ENCODE measurements at places on chromosomes 5 and 9.

GRCh38 chr5:76269259-76269931, 133.7 kb upstream of the IQGAP2 start:
- peak; percentile 83 for DNase-seq

DNA sequence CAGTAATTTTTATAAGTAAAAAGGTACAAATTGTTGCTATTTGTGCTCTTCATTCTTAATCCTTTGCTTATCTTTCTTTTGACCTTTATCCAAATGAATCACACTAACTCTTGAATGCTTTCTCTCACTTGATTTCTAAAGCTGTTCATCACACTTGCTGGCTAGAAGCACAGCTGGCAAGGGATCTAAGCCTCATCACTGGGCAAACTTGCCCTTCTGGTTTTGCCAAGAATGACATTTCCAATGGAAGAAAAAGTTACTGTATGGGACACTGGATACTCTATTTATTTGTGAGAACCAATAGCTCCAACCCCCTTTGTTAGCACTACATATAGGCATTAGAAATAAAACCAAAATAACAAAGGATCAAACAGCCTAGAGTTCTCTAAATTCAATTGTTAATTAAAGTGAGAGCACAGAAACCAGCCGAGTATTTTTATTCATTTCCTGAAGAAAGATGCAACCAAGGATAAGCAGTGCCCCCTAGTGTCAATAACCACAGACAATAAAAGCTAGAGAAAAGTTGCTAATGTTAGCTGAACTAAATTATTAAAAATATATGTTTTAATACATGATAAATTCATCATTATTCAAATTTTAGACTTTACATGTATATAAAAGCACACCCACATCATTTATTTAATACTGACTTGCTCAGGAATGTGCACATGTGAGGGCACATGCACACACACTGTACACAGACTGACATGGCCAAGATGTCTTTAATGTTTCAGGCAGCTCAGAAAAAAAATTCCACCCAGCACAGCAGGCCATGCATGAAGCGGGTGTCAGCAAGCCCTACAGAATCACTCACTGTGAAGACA, 59.8 kb upstream of the POU5F2 start:
- peak; percentile 66 for DNase-seq

GRCh38 chr5:147303251-147303650, 68.4 kb downstream of the STK32A start:
- DNase-seq: no peak

- DNase-seq: peak; percentile 28
These were observed 16.7 kb downstream of the IFNB1 start for GRCh38 chr9:21060919-21061561.

DNA sequence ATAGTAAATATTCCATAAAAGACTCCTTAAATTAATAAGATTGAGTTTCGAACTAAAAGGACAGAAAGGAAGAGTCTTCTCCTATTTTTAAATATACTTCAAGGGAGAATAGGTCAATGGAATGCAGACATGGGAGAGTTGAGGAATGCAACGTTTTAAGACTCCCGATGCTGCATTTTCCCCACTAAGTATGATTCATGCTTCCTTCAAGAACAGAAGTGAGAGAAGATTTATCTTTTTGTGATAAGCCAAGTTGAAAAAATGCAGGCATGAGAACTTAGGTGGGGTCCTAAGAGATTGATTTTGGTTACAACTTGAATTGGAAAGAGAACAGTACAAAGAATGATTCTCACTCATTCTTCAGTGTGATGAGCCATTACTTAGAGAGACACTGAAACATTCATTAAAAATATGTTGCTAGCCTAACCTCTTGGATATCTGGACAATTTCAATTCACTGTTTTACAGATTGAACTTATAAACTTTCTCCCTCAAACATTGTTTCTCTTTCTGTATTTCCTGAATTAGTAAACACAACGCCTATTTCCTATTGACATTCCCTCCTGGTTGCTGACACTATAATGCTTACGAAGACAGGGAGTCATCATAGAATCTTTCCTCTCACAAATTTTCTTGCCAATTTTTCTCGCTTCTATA, 1666.1 kb upstream of the WWC1 start:
- DNase-seq: no peak

DNA sequence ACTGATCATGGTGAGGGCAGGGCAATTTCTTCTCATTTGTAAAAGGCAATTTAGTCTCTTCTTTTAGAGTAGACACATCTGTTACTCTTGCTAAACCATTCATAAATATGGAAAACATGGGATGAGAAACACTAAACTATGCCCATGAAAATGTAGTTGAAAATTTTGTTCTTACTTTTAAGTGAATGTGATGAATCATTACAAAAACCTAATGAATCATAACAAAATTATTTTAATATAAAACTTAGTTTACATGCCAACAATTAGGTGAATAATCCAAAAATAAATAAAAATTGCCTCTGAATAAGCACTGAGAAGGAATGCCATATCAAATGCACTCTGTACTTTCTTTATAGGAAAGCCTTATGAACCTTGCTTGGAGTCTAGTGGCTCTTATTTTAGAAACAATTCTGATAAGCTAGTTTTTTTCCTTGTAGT, 297.7 kb upstream of the EFNA5 start:
- no peak for DNase-seq

DNA sequence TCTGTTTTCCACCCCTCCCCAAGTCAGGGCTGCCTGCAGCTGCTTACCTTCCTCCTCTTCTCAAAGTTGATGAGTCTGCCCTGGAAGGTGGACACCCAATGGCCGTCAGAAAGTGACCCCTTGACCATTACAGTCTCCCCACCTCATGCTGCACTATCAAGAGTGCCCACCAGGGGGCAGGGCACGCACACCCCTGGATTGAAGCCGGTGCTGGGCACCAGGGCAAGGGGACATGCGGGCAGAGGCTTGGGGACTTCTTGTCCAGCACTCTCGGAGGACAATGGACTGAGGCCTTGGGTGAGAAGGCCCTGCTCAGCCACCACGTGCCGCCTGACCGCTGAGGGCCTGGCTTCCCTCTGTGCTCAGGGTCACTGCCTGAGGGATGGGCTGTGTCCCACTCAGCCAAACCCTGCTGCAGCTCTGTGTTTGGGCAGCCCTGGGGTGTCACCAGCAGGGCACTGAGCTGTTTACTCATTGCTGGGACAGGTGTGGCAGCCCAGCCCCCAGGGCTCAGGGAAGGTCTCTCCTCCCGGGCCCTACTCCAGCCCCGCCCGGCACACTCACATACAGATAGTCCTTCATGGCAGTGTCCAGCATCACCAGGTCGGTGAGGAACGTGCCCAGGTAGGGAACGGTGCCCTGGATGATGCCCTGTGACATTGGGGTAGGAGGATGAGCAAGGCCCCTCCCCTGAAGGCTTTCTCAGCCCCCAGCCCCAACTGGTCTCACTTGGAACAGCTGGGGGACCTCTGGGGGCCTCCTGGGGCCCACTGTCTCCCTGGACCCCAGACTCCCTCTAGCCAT, 17.7 kb downstream of the RALGDS start:
- DNase-seq: peak; percentile 68

GRCh38 chr5:54401515-54401914, 54.0 kb upstream of the HSPB3 start:
- DNase-seq: peak; percentile 37

DNA sequence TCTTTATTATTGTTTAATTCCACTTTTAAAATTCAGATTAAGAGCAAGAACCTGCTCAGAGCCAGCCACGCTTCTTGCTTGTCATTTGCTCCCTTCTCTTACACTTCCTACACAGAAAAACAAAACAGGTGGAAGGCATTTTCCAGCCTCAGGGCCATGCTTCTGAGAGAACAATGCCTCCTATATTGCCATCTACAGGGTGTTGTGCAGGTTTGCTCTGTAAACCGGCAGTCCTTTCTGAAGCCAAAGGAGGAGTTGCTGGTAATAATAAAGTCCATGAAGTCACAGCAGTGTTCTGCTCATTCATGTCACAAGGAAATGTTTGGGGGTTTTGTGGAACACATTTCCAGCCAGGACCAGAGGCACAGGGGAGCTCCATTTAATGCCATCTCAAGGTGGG, 16.1 kb upstream of the PRLR start:
- no peak for DNase-seq

DNA sequence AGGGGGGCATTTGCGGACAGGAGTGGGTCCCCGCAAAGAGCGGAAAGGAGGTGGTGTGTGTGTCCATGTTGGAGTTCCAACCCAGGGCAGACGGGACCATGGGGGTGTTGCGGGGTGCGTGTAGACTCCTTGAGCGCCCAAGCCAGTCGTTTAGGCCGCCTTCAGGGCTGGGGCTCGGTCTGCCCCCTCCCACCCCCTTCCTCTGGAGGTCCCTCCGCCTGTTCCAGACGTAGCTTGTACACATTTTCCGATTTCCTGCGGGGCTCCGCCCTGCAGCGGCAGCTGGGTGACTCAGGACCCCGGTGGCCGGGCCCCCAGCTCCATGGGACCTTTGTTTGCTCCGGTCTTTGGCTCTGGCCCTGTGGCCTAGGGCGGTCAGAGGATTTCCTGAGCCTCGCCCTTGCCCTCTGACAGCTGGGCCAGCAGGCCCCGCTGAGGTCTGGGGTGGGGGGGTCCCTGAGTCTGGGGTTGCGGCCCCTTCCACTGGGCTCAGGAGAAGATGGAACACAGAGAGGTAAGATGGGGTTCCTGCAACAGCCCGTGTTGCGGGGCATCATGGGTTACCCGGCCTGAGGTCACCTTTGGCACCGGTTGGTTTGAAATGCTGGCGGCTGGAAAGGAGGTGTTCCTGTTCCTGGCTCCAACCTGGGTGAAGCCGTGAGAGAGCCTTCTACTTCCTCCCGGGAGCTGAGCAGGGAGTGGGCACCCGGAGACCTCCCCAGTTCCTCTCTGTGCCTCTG, 1.5 kb downstream of the PKN3 start:
- no peak for DNase-seq

DNA sequence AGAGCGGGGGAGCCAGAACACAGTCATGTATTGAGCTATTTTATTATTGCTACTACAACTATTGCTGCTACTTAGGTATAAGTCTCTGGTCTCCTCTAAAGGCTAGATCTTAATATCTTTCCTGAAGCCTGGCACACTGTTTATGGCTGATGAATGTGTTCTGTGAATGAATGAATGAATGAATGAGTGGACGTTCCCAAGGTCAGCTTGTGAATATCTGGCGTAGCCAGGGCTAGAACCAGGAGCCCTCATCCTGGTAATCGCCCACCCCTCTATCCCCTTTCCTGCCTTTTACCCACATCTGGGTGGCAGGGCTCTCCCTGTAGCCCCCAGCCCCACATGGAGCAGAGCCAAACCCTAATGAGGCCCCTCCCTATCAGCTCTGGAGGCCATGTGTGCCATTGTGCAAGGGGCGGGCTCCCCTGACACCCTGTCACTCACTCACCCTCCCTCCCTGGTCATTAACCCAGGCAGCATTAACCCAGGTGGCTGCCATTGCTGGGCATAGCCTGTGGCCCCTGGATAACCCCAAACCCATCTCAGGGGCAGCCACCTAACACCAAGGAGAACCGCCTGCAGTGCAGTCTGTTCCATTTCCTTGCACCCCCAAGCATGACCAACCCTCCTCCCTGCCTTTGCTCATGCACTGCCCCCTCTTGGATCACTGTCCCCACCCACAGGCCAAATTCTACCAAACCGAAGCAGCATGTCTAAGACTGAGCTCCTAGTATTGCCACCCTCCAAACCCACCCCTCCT, 2.0 kb upstream of the AKNA start:
- no peak for DNase-seq

DNA sequence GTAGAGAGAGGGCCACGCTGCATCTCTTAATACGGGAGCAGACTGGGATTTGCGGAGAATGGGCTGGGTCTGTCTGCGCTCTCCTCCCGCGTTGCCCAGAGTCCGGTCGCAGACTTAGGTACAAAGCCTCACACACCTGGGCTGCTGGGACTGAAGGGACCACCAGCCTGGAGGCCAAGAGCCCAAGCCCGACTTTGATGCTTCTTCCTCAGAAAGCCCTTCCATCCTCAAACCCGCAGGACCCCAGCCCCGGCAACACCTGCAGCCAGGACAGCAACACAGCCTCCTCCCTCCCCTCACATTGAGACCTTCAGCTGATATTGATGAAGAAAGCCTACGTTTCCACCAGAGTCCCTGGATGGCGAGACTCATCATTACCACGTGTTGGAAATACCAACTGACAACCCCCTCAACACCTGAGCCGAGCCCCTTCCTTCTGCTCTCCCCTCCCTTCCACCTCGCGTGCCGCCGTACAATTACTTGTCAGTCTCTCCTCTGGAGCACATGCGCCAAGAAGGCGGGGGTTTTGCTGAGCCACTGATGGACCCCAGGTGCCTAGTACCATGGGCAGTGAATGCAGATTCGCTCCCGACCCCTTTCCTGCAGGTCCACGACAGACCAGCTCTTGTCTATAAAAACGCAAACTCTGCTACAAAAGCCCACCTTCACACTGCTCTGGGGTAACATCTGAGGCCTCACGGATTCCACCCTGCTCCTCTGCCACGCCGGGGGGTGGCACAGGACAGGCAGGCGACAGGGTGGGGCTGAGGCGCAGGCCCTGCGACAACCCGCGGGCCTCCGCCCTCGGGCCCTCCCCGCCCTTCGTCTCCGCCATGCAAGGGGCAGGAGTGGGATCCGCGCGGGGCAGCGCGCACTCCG, 841 bp downstream of the ASB6 start:
- DNase-seq: no peak

DNA sequence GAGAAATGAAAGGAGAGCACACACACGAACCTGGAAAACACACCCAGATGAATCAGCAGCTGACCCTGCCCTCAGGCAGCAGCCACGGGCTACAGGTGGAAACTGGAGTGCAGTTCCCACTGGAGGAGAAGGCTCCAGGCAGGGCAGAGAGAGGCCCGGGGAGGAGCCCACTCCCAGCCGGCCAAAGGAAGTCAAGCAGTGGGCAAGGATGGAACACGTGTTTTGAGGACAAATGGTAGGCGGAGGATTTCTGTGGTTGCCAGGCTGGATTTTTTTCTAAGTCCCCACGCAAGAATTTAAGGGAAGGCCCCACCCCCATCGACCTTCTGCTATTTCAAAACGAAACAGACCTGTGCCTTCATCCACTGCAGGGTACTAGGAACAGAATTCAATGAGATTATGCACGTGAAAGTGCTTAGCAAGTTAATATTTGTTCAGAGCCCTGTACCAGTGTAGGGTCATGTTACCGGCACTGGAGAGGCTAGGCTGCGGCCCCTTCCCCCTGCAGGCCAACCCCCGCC, 6.8 kb downstream of the EPB41L4B start:
- DNase-seq: no peak

All from suppressor macrophage treated with lipopolysaccharide for 4 hours (primary cell).